ENCODE measurements at places on chromosomes 2 and 18. TPM values are rescaled to one million over a fixed set of nuclear protein-coding genes. Genes with fewer than 3 reads are reported as not detected.

DNA sequence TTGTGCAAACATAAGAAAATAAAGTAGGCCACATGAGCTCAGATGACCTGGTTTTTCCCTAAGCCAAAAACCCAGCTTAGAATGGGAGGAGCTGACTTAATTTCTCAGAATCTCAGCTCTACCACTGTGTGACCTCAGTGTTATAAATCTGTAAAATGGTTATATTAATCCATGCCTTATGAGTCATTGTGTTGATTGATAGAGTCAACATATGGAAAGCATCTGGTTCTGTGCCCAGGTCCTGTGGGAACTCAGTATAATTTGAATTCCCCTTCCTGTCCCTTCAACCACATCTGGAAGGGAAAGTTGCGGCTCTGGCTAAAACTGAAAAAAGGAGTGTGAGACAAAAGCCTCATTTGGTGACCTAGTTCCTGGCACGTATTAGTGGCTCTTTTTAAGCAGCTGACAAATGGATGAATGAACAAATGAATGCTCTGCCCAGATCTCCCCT lies 25.7 kb downstream of the TMEM177 start:
- no peak for DNase-seq

DNA sequence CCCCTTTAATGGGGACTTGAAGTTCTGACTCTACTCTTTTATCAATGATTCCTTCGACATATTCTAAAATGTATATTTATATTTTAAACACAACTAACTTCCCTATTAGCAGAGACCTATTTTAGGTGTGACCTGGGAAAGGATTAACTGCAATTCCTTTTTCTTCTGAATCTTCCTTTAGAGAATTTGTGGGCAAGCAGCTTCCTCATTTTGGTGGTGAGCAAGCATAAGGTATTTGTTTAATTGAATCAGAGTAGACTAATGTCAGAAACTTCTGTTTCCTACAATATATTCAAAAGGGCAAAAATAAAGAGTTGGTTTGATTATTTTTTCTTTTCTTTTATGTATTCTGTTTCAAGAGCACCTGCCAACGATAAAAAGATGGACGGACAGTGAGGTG lies 237.0 kb downstream of the IKZF2 start:
- DNase-seq, result no peak

DNA sequence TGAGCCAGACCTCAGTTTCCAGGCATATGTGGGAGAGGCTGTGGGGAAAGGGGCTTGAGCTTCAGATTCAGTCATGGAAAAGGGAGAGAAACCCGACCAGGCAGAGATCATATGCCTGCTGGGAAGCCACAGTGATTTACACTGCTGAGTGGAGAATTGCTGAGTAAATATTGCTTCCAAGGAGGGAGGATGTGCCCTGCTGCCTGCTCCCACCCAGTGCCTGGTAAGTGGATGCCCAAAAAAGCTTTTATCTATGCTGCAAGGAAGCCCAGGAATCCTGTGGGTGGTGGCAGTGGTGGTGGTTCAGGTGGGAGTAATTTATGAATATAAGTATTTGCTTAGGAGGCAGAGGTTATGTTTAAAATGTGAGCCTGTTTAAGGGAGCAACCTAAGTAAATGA lies 39.5 kb downstream of the INO80C start:
- no peak for DNase-seq

DNA sequence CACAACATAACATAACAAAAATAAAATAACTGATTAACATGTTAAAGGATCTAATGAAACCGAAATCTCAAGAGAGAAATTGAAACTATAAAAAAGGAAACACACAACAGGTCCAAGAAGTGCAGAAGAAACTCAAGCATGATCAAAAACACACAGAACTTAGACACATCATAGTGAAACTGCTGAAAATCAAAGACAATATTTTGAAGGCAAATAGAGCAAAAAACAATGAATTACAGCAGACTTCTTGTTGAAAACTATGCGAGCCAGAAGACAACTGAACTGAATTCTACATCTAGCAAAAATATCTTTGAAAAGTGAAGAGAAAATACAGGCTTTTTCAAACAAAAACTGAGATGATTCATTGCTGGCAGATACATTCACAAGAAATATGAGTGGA lies 61.3 kb downstream of the UGP2 start:
- DNase-seq, result no peak

DNA sequence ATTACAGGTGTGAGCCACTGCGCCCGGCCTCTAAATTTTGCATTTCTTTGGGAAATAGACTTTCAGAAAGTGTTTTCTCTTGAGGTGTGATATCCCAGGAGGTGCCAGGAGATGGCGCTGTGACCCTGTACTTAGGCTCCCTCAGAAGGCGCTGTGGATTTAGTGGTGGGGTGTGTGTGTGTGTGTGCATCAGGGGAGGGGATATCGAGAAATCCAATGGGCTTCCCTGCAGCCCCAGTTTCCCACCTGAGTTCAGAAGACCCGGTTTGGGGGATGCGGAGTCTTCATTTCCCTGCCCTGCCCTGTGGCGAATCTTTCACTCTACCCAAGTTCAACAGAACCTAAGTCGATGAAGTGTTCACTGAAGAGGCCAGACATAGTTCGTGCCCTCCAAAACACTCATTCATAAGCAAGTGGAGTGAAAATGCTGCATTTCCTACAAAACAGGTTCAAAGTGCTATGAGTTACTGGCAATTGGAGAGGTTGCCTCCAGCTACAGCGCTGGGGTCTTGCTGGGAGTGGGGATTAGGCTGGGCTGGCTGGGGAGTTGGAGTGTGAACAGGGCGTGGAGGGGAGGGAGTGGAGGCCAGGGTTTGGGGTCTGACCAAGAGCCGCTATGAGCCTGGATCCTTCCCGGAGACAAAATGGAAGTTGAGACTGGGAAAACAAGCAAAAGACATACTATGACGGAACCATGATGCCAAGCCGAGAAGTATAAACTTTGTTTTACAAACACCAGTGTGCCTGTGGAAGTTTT lies 6.5 kb upstream of the WNT6 start:
- DNase-seq, result peak; percentile 60

GRCh38 chr18:44636241-44636640 lies 44.4 kb upstream of the SETBP1 start:
- no peak for DNase-seq

DNA sequence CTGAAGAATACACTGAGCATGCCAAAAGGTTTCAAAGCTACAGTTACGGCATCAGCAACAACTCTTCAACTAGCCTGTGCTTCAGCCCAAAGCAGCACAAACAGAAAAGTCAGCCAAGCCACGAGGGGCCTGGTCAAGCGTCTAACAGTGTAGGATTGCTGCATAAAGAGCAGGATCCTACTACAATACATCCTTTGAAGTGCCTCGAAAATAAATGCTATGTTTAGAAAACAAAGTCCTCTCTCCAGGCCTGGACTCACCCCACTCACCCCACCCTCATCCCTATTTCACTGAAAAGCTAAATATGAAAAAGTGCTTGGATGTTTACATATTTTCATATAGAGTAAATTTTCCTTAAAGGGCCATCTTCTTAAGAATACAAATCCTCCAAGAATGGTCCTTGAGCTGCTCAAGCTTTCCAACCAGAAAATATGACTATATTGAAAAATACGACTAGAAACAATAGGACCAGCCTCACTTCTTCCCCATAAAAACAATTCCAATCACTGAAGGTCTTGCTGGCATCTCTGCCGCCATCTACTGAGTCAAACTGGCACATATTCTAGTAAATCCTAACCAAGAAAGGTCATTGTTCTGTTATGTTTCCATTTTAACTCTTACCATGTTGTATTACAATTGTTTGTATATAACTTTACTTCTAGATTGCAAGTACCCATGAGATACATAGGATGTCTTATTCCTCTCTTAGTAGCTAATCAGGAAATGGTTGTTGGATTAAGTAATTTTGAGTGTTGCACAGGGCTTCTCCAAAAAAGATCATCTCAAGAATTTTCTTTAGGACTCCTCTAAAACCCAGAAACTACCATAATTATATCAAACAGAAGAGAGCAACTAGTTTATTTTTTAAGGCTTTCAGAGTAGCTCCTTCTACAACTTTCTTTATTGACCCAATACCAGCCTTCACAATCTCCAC lies 63.6 kb downstream of the CLHC1 start:
- peak; percentile 80 for DNase-seq

DNA sequence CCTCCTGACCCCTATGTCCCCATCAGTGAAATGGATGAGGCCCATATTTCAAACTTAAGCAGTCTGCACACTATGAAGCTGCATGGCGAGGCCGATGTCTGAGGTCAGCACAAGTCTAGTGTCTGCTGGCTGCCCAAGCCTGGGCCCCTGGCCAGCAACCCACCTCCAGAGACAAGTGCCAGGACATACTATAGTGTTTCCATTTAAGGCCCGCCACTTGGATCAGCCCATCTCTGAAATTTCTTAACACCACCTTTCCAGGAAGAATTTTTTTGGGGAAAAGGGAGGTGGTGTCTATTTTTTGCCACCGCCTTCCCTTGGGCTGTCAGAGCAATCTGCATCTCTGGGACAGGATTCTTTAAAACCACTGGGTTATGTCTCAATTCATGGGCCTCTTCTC lies 1.8 kb downstream of the ACVR1 start:
- no peak for DNase-seq

DNA sequence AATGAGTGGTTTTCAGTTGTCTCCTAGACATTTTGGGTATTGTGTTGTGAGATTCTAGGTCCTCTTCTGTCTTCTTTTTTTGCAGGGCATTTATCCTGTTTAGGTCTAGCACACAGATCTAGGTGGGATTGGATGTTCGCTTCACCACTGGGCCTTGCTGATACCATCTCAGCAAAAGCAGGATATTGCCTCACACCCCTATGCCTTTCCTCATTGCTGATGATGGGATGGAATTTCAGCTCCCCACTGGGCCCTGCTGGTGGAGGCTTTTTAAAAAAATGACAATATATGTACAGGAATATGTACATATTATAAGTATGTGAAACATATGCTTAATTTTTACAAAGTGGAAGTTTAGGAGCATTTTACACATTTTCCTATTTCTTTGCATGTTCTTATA lies 5.4 kb upstream of the TOGARAM2 start:
- no peak for DNase-seq

DNA sequence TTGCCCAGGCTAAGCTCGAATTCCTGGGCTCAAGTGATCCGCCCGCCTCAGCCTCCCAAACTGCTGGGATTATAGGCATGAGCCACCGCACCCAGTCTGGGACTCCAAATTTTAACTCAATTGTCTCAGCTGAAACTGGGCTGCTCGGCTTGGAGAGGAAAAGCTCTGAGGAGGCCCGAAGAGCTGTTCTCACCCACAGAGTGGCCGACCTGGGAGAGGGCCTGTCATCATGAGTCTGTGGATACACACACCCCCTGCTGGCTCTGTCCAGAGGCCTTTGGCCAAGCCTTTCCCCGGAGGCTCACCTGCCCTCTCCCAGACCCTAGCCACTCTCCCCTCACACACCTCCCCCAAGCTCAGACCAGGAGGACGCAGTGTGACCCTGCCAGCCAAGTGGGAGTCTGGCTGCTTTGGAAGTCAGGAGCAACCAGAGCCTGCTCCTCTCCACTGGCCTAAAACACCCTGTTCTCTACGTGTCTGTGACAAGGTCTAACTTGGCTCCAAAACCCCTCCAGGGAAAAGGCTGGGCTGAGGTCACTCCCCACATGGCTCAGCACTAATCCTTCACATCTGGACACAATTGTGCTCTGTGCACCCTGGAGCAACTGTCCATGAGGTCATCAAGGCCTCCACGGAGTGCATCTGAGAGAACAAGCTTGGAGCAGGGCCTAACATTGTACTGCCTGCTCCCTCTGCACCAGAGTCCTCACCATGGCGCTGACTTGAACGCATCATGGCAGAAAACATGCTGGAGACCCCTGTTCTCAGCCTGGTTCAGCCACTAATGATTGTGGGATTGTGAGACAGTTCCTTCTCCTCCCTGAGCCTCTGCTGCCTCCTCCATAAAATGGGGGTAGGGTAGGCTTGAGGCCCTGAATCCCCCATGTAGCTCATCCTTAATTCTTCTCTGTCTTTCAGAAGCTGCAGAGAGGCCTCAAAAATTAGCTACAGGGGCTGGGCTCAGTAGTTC lies 49.9 kb upstream of the RAB6C start:
- DNase-seq, result peak; percentile 32

DNA sequence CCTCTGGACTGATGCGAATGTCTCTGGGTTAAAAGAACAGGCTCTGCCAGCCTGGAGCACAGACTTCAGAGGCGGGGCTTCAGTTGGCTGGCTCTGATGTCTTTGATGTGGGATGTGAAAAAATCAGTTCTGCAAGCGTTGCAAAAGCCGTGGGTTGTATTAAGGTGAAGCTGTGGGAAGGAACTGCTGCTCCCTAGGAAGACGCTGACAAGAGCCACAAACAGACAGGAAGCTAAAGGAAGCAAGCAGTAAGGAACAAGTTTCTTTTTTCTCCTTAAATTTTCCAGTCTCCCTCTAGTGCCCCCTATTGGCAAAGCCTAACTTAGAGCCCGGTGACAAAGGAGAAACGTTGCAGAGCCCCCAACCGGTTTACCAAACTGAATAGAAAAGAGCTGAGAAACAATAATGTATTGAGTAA lies 239.0 kb downstream of the CCDC178 start:
- DNase-seq, result no peak

GRCh38 chr2:142602418-142602989 lies 275.0 kb upstream of the KYNU start:
- no peak for DNase-seq

- no peak for DNase-seq
Observed at GRCh38 chr18:3170441-3171161, 49.2 kb downstream of the MYOM1 start.

NR4A2 gene
- total RNA-seq, result 19.5 TPM

TPO gene
- 21.9 TPM for total RNA-seq

DCC gene
- 0.84 TPM for total RNA-seq

INHBB gene
- 21.9 TPM for total RNA-seq

SCG2 gene
- total RNA-seq, result not detected

POTEI gene
- total RNA-seq, result not detected

UCN gene
- total RNA-seq, result 24.0 TPM

SLC9A4 gene
- total RNA-seq, result not detected

SALL3 gene
- not detected for total RNA-seq

TNFRSF11A gene
- total RNA-seq, result 25.8 TPM

ATP6V1C2 gene
- 0.30 TPM for total RNA-seq

Data from tibial nerve (tissue), 4 donors.